Activated CD4-positive, alpha-beta T cell treated with anti-CD3 and anti-CD28 coated beads, Interleukin-2, Interleukin-6, amounts not matched to agents 100 ng/mL and 50 ng/mL, durations not matched to agents 16 hours and 8 hours (primary cell): ENCODE measurements at places on chromosomes 1 and 21.

DNA sequence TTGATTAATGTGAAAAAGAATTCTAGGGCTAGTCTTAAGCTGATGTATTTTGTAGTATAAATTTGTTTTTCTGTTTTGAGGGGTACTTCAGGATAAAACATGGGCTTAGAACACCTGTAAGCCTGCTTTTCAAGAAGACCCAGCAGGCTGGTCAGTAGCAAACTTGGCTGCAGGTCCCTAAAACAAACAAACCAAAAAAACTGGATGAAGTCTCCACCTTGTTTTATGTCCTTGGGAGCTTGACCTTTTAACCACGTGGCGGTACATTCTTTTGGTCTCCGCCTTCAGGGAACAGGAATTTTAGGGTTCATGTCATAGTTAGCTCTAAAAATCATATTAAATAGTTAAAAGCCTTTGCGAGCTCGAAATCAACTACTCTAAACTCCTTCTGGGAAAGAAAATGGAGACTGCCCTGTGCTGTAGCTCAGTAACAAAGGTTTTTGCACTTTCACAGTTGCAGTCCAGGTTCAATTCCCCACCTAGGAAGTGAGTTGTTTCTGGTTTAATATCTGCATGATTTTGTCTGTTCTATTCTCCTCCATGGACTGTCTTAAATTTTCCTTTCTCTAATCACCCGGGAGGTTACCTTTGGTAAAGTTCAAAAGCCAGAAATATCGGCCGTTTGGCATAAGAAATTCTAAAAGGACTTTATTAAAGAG lies 18.6 kb downstream of the PRDX6 start:
- DNase-seq = no peak

DNA sequence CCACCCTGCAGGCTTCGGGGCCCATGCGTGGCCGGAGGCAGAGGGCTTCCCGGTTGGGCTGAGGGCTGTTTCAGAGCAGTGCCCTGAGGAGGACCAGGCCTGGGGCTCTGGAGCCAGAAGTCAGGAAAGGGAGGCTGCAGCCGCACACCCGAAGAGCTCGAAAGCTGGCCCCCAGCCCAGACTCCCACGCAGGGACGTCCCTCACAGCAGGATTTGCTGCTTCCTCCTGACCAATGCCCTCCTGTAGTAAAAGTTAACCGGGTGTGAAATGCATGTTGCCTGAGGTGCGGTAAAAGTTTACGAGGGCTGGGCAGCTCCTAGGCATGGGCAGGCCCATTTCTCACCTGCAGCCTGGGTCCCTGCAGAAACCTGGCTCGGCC lies 101.5 kb upstream of the ARHGEF16 start:
- DNase-seq = no peak

DNA sequence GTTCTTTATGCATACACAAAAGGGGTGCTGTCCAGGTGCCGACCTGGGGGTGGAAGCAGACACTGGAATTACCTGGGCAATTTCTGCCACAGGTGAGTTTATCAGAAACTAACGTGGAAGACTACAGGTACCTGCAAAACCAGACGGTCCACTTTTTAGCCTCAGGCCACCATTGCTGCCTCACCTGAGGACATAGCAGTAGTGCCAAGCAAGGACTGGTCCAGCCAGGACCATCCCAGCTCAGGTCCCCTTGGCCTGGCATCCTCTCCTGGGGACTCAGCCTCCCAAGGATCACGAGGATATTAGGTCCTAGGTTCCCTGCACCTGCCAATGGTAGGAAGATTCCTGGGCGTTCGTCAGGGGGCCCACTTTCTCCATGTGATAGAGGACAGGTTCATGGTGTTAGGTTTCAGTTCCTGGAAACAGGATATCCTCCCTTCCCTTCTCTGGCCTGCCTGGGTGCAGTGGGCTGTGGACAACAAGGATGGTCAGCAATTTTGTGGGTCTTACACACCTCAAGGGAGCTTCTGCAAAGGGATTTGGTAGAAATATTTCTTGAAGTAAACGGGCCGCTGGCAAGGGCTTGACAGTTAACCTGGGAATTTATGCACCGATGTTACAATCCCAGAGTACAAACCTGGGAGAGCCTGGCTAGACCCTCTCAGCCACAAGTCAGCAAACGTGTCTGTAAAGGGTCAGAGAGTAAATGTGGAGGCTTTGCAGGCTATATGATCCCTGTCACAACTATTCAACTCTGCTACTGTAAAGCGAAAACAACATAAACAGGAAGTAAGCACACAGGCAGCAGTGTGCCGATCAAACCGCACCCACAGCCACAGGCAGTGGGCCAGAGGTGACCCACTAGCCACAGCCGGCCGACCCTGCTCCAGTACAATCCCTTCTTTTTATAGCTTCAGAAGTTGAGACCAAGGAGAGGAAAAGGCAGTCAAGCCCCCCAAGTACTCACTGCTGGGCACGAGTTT lies 71.4 kb upstream of the RAB4A start:
- peak; percentile 30 for DNase-seq

DNA sequence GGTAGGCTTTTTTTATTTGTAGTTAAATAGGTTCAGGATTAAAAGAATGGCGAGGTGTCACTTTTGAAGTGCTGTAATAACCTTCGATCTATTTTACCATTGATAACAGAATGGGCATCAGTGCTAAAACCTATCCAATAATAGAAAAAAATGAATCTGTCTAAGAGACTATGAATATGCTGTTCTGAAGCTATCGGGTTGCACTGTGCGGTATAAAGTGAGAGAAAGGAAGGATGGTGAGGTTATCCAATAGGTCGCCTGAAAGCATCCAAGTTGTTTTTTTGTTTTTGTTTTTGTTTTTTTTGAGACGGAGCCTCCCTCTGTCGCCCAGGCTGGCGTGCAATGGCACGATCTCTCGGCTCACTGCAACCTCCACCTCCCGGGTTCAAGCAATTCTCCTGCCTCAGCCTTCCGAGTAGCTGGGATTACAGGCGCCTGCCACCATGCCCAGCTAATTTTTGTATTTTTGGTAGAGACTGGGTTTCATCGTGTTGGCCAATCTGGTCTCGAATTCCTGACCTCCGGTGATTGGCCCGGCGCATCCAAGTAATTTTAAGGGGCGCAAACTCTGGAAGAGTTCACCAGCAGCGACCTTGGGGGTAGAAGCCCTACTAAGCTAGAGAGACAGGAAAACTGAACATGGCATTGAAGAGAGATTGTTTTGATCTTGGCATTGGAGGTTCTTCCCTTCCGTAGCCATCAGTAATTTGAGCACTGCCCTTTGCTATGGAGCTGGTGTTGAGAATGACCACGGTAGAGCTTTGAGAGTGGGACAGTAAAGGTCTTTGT lies 8.7 kb upstream of the MDM4 start:
- peak; percentile 42 for DNase-seq

GRCh38 chr21:26637201-26637745 lies 64.2 kb upstream of the CYYR1 start:
- DNase-seq = no peak

- DNase-seq = no peak
These were observed 35.6 kb downstream of the TMEM63A start for GRCh38 chr1:225846331-225847310.

DNA sequence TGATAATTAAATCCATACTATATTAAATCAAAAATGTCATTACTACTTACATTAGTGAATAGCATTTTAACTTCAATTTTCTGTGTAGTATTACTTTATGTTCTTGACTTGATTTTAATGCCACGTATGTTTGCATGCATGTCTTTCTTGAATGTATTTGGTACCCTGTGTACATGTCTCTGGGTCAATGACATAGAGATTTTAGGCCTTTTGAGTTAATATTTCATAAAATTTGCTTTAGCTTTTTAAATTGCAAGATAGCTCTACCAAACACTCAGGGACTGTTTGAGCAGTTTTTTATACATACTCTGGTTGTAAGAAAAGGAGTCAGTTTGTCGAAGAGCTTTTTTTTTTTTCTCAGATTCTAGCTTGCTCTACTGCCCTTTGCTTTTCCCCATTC lies 1.5 kb downstream of the MLLT11 start:
- no peak for DNase-seq

DNA sequence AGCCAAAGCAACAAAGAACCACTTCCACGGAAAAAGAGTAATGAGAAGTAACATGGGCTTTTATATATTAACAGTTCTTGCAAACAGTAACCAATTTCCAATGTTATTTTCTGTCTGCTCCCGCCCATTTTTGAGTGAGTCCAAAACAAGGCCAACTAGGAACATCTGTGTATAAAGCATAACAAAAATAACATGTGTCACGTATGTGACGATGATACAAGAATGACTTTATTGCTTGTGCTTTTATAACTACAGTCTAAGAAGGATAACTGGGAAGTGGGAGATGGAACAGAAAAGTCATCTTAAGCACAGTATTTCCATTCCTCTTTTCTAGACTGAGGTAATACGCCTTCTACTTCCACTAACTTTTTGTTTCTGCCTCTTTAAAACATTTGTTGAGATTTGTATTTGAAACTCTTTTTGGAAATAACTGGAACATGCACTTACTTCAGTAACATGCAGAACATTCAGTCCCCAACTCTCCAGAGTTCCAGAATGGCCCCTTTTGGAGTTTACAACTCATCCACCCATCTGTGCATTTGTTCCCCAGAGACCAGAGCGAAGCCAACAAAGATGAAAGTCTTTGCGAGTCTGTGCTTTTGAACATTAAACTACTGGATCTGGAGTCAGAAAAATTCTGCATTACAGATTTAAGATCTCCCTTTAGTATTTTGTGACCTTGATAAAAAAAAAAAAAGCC lies 143.0 kb upstream of the ZRANB2 start:
- no peak for DNase-seq

GRCh38 chr1:66271216-66271903 lies 262.6 kb upstream of the SGIP1 start:
- peak; percentile 46 for DNase-seq

DNA sequence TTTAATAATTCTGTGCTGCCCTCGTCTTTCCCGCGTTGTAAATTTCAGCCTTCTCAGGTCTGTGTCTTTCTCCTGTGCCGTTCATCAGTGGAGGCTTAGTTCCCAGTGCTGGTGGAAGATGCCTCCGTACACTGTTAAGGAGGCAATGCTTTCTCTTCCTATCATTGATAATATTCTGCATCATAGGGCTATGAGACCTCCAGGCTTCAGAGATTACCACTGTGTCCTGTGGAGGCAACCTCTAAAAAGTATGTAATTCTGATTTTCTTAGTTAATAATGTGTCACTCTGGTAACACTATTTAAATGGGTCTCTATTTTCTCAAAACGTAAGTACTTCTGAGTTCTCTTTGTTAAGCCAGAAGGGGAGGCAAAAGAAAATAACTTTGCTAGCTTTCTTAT lies 538.3 kb downstream of the SMYD3 start:
- no peak for DNase-seq

DNA sequence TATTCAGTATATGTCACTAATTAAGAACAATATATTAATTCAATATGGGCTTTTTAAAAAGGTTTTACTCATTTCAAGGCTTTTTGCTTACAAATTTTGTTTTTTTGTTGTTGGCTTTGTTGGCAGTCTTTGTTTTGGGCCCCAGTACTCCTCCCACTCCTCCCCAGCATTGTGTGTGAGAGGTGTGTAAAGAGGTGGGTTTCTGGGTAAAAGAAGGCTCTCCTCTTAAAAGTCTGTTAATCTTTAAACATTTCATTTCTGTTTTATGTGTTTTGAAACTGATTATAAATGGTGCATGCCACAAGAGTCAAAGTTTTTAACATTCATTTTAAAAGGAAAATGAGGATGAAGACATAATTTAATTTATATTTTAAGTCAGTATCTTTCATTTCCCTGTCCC lies 79.6 kb downstream of the SASS6 start:
- DNase-seq = no peak

- no peak for DNase-seq
These were observed 69.0 kb upstream of the MARK1 start for GRCh38 chr1:220458936-220459335.

- DNase-seq = no peak
These were observed 22.4 kb downstream of the CNIH4 start for GRCh38 chr1:224378855-224379631.

DNA sequence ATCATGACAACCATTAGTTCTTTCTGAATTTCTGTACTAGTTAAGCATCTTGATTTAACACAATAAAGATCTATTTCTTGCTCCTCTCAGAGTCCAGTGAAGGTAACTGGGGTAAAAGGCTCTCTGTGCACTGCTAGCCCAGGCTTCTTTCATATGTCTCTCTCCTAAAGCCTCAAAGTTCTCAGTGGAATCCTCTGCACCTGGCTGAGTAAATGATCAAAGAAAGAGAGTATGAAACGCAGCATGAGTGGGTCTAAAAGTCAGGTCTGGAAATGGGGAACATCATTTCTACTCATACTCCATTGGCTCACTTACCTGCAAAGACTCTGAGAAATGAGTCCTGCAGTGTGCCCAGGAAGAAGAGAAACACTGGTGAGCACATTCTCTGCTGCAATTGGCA lies 418.5 kb downstream of the PTPRC start:
- no peak for DNase-seq

DNA sequence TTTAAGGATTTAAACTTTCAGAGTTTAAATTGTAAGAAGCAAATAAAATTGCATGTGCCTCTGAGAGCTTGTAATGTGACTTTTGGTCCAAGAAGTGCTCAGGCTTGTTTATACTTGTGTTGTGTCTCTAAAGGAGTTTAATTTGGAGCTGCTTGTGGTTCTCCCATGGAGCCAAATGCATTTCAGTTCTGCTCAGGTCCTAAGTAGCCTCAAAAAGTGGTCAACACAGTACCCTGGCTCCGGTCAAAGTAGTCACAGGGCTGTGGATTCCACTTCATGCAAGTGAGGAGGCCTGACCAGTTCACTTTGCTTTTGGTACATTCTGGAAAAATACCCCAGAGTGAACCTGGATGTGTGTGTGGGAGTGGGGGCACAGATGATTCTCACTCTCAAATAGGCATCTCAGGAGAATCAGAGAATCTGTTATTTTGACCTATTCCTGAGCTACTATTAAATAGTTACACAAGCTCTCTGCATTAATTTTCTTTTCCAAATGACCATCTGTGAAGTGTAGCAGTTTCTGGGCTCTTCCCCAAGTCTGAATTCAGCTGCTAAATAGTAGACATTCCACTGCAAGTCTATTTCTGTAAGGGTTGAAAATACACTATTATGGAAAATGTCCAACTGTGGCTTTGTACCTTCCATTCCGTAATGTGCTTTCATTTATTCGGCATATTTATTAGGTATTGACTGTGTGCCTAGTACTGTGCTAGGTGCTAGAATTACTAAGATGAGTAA lies 31.7 kb upstream of the AGO1 start:
- DNase-seq = no peak

DNA sequence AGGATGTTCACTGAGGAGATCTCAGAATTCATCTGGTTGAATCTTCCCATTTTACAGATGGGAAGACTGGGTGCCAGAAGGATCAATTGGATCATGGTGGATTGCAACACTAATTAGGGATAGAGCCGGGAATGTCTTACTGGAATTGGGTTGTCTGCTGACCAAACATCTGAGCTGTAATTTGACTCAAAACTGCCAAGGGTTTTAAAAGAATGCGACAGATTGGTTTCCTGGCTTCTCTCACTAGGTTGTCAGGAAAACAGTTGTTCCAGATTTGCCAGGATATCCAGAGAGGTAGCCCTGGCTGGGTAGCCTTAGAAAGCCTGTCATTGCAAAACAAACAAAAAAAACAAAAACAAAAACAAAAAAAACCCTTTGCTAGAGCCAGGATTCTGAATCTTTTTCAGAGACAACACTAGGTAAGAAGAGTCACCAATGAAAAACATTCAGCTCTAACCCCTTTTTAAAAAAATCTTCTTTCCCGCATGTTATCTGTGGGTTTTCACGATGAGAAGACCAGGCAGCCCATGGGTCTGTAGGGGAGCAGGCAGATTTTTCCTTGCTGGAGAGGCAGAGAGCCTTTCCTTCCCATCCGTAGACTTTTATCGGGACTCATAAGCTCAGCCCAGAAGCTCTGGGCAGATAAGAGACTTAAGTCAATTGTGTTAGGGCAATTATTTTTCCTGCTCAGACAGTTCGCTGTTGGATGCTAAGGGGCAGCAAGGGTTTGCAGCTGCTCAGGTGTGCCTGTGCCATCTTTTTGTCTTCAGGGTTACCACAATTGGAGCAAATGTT lies 418.9 kb downstream of the PRDM2 start:
- no peak for DNase-seq

GRCh38 chr1:8422510-8423268 lies 104.8 kb downstream of the SLC45A1 start:
- peak; percentile 39 for DNase-seq
